ENCODE measurements at places on chromosomes 1 and 21.

GRCh38 chr21:46253610-46254124 lies 25.1 kb upstream of the LSS start:
- DNase-seq = no peak

DNA sequence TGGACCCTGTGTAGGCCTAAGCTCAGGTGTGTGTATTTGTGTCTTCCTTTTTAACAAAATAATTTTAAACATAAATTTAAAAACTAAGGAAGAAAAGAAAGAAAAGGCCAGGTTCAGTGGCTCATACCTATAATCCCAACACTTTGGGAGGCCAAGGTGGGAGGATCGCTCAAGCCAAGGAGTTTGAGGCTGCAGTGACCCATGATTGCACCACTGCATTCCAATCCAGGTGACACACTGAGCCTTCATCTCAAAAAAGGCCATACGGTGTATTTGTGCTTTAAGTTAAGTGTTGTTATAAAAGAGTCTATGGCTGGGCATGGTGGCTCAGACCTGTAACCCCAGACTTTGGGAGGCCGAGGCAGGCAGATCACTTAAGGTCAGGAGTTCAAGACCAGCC lies 8.3 kb downstream of the RAB3B start:
- DNase-seq = no peak

DNA sequence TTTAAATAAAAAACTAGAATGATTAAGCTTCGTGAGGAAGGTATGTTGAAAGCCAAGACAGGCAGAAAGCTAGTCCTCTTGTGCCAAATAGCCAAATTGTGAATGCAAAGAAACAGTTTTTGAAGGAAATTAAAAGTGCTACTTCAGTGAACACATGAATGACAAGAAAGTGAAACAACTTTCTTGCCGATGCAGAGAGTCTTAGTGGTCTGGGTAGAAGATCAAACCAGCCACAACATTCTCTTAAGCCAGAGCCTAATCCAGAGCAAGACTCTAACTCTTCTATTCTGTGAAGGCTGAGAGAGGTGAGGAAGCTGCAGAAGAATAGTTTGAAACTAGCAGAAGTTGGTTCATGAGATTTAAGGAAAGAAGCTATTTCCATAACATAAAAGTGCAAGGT lies 63.2 kb downstream of the TTC3 start:
- no peak for DNase-seq

- DNase-seq = no peak
Observed at GRCh38 chr1:157113106-157113505, 13.5 kb upstream of the ETV3L start.

- DNase-seq = no peak
Observed at GRCh38 chr1:197356723-197357533, 88.9 kb downstream of the CRB1 start.

DNA sequence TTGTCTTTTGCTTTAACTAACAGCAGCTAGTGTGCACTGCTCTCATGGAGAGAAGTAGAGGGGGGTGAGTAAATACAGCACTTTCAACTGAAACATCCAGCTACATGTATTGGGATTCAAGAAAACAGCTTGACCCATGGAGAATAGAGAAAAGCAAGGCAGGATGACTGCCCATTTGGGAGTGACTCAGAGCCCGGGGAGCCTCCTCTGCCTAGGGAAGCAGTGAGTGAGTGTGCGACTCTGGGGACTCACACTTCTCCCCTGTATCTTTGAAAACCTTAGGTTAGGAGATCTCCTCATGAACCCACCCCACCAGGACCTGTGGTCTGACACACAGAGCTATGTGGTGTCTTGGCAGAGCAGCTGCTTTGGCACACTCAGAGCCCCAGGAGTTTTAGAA lies 82.0 kb upstream of the PTGFR start:
- DNase-seq = no peak

GRCh38 chr1:71651214-71651613 lies 570.4 kb upstream of the ZRANB2 start:
- no peak for DNase-seq

- no peak for DNase-seq
Observed at GRCh38 chr1:15245593-15246360, 1.2 kb upstream of the FHAD1 start.

DNA sequence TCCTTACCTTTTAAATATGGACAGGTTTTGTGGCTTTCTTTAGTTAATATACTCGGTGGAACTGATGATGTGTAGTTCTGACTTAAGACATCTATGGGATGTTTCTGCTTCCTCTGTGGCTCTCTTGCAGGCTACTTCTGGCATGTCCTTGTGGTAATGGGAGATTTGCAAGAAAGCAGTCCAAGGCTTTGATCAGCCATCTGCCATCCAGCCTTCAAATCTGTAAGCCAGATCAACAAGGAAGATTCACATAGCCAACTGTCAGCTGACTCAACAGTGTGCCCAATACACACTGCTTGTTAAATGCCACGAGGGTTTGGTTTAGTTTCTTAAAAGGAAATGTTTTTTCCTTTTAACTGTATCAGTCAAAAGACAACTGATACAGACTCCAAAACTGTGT lies 722.2 kb upstream of the CHRM3 start:
- DNase-seq = no peak

- DNase-seq = no peak
Observed at GRCh38 chr1:41656068-41656467, 171.6 kb upstream of the EDN2 start.

- no peak for DNase-seq
Observed at GRCh38 chr1:55639051-55639450, 423.9 kb upstream of the USP24 start.

DNA sequence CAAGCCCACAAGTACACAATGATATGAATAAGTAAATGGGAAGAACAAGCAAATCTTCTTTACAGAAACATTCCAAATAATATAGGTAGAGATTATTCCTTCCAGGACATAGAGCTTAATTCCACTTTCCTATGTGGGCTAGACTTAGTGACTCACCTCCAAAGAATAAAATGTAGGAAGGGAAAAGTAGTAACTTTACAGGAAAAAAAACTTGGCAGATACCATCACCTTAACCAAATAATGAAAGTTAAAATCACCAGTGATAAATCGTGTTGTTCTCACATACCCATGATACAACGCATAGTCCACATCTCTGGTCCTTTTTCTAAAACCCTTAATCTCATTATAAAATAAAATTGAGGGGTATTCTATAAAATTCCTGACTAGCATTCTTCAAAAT lies 260.8 kb downstream of the SPATA17 start:
- no peak for DNase-seq

GRCh38 chr1:167772436-167772835 lies 50.7 kb downstream of the MPZL1 start:
- DNase-seq = no peak

DNA sequence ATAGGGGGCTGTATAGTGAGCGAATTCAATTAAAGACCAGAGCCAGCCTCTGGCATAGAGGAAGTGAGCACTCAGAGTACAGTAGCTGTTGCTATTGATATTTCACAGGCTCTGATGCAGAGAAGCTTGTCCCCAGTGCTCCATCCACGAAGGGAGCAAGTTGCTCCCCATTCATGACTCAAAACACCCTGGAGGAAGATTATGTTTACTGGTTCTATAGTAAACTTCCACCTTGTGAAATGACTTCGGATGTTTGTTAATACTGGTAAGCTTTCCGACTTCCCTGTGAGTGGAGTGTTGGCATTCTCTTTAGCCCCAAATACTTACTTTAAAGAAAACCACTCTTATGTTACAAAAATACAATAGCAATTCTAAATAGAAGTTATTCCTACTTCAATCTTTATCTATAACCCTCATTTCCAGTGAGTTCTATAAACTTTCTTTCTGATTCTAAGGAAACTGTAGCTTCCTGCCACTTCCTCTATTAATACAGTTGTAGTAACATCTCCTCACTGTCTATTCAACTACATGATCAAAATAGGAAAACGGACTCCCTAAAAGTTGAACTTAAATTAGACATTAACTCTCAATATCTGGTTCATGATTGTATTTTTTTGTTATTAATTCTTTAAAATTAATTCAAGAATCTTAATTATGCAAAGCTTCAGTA lies 46.4 kb downstream of the ZNF281 start:
- DNase-seq = no peak

DNA sequence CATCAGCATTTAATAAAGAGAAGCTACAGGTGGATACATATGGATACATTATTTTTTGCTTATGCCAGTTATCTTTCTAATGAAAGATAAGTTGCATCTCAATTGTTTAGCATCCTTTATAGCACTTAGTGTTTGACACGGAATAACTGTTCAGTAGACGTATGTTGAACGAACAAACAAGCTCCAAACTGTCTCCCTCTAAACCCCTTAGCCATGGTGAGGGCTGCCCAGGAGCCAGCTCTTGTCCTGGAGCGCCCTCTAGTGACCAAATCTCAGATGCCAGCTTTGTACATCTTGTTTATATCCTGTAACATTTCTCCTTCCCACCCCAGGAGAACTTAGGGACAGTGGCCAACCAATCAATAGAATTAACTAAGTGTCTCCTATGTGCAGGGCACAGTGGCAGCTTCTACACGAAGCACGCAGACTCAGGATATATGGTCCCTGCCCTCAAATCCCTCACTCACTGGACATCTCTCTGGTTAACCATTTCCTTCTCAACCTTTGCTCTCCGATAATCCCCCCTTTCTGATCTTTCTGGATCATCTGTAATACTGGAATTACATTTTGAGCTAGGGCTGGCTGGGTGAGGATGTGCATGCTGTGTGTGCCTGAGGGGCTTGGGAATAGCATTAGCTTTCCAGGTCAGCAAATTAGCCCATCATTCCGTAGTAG lies 22.9 kb downstream of the KCNA10 start:
- peak; percentile 71 for DNase-seq

GRCh38 chr1:178196631-178197030 lies 102.7 kb downstream of the RASAL2 start:
- DNase-seq = no peak

DNA sequence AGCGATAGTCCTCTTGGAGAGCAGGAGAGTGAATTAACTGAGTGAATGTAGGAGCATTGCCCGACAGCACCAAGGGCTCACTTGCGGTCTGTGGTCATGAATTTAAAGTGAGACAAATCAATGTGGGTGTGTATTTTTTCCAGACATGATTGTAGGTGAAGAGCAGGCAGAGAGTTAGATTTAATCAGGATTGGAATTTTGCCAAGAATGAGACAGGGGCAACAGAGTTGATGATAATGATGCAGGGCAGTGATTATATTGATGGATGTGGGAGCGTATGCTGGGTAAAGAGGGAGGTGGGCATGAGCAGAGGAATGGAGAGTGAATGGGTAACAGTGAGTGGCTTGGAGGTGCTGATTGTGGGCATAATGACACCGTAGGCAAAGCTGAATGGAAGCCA lies 20.0 kb upstream of the SYT6 start:
- DNase-seq = no peak

DNA sequence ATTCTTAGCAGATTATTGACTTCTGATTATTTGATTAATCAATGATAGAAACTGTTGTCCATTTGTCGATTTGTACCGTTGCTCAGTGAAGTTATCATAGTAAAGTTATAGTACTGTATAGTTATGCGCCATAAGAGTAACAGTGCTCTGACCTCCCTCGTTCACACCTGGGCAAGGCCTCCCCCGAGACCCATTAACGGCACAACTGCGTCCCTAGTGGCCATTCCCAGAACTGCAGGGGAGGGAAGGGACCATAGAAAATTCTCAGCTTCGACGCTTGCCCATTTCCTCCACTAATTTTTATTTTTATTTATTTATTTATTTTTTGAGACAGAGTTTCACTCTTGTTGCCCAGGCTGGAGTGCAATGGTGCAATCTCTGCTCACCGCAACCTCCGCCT lies 334.4 kb downstream of the DSCAM start:
- no peak for DNase-seq

GRCh38 chr1:209619696-209620486 lies 32.3 kb downstream of the LAMB3 start:
- no peak for DNase-seq

DNA sequence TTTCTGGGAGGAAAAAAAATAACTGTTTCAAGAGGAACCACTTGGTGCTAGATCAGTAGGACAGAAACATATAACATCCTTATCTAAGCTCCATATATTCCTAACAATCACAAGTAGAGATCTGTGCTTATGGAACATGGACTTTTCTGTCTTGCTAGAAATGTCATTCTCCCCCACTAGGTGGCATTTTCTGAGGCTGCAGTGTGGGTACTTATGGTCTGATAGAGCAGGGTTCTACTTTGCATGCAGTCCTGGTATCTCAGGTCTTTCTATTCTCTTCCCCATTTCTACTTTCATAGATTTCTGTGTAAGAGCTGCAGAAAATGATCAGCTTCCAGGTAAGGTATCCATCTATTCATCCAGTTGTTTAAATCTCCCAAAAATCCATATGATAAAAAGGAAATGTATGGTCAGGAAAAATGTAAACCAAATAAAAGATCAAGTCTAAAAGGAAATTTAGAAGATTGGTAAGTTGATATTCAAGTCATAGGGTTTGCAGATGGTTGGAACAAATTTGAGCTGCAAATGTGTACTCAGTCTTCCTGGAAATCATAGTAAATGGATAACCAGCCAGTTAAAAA lies 1.5 kb downstream of the ZNF684 start:
- DNase-seq = no peak

GRCh38 chr1:119387858-119388257 lies 19.3 kb downstream of the HAO2 start:
- DNase-seq = no peak

DNA sequence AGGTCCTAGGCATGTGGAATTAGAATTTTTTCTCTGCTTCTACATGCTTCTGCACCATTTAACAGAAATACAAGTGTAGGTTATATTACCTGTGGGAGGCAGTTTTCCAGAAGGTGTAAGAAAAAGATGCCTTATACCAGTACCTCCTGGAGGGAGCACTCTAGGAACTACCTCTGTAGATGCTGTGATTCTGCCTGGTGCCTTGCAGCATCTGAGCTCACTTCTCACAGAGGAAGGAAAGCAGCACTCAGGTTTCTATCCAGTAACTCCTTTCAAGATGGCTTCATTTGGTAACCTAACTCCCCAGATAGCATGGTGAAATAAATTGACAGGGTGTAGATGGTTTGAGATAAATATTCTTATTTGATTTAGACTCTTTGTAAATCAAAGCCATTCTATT lies 50.3 kb downstream of the GIPC2 start:
- no peak for DNase-seq

GRCh38 chr21:17428484-17428869 lies 84.4 kb upstream of the CXADR start:
- no peak for DNase-seq

Data from activated T-cell treated with anti-CD3 and anti-CD28 coated beads, Interleukin-2, amount 50 U/mL, for 1 hour (primary cell).